GDM1 (cell line): ENCODE measurements at places on chromosomes 3 and 15.
A peak's percentile ranks its signal among the peaks of the same experiment; 100 is the strongest.

- no peak for DNase-seq
Observed at GRCh38 chr3:94525043-94525442, 462.2 kb downstream of the NSUN3 start.

DNA sequence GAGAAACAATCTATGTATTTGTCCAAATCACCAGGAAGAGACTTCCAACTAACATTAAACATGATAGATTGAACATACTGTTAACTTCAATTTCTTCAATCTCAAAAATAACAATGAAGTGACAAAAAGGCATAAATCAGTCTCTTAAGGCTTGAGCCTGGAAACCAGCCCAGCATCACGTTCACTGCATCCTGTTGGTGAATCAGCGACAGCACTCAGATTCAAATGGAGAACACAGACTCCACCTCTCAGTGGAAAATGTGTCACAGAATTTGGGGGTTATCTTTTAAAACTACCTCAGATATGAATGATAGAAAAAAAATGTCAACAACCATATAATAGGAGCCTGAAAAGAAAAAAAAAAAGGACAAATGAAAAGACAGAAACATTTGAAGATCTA, 212.0 kb downstream of the MINAR1 start:
- no peak for DNase-seq

- no peak for DNase-seq
Observed at GRCh38 chr15:92462424-92463125, 68.9 kb downstream of the ST8SIA2 start.

DNA sequence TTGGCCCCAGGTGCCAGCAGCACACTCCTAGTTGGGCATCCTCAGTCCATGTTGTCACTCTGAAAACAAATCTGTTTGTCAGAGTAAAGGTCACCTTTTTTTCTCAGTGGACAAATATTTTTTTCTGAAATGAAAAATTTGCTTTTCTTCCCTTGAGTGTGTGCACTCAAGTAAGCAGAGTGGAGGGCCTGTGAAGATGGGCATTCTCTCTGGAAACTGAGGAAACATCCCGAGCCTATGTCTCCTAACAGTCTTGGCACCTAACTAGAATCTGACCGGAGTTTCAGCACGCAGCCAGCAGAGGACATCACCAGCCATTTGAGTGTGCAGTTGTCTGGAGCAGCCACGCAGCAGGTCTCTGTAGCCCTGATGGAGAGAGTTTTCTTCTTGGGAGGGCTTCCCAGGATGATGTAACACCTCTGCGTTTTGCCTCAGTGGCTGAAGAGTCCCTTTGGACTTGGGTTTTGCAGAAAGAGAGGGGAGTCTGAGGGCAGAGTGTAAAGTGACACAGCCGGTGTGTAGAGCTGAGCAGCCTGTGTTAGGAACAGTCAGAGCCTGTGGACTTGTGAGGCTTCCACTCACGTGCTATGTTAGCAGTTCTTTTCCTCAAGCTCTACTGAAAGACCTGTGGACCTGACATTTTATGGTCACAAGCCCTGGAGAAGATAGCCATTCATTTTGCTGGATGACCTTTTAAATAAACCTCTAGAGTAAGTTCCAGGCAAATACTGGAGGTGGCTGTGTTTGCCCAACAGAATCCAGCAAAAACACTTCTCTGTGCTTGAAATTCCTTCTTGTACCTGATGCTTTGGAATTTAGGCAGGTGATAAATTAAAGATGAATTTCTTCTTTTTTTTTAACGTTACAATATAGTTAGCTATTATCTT, 51.6 kb downstream of the ABHD2 start:
- no peak for DNase-seq

- DNase-seq: peak; percentile 36
Observed at GRCh38 chr3:56795829-56796185, 5.9 kb downstream of the ARHGEF3 start.

DNA sequence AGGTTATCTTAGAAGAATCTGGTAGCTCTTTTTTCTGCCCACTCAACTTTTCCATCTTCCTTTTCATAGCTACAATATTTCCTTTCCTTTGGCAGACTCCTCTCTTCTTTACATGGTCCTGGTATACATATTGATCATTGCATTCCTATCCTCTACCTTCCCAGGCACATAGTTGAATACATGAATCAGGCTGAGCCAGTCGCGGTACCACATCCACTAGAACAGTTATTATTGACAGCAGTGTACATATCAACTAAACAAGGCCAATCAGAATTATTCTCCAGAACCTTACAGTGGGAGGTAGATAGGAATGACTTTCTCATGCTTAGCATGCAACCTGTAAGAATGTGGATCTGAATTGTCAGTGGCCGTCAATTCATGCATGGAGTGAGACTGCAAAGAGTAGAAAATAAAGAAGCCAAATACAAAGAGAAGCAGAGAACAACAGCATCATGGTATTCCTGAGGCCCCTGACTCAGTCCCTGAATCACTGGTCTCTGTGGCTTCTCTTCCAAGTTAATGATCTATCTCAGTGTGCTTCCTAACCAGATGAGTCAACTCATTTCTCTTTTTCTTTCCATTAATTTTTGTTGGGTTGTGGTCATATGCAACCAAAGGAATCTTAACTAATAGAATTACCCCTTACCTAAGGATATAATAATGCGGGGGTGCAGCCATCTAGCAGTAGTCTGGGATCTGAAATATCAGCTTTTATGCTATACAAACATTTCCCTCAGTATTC, 60.9 kb upstream of the DCBLD2 start:
- no peak for DNase-seq

GRCh38 chr3:19595884-19596283, 338.1 kb downstream of the EFHB start:
- DNase-seq: no peak

DNA sequence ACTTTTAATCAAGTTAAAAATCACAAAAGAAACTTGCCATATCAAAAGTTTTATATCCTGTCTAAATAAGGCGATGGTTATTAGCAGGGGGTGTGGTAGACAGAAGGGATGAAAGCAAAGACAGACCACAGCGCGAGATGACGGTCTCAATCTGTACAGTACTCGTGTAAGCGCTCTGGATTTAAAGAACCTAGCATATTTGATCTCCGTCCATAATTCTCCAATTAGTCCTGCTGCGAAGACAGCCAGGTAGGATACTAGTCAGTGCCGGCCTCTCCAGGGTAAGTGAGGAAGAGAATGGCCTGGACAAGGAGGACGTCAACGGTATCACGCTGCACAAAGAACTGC, 701 bp downstream of the SGO1 start:
- DNase-seq: no peak

DNA sequence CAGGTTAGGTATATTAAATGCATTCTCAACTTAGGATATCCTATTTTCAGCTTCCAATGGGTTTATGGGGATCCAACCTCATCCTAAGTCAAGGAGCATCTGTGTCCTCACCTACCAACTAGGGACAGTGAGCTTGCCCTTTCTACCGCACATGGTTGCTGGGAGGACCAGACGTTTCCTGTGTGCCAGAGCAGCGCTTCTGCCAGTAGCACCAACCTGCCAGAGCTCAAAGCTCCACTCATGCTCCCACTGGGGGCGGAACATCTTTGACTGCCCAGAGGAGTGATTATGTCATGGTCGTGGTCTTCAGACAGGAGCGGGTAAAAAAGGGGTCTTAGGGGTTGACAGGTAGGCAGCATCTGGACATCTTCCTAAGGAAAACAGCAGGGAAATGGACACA, 24.7 kb downstream of the XPC start:
- DNase-seq: no peak

DNA sequence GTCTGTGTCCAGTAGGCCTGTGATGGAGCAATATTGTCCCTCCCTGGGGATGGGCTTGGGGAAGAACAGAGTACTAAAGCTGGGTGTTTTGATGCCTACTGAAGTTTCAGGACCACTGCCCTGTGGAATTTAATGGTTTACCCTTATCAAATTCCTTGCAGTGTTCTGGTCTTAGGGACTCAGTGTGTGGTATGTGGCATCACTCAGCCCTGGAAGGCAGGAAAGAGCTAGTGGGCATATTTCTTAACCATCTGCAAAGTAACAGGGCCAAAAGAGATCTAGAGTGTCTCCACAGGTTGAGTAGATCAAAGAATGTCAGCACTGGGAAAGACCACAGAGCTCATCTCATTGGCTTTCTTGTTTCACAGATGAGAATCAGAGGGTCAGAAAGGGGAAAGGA, 11.8 kb upstream of the SCN10A start:
- DNase-seq: no peak

DNA sequence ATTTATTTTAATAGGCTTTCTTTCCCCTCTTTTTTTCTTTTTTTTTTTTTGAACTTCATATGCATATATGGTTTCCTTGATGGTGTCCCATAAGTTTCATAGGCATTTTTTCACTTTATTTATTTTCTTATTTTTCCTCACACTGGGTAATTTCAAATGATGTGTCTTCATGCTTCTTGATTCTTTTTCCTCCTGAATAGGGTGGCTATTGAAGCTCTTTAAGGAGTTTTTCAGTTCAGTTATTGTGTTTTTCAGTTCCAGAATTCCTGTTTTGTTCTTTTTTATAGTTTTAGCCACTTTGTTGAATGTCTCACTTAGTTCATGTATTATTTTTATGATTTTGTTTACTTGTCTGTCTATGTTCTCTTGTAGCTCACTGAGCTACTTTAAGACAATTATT, 273.2 kb downstream of the NFKBIZ start:
- no peak for DNase-seq

GRCh38 chr3:10198761-10199649, 34.3 kb downstream of the IRAK2 start:
- peak; percentile 13 for DNase-seq

- no peak for DNase-seq
Observed at GRCh38 chr3:167776066-167776685, 40.7 kb downstream of the SERPINI1 start.

- DNase-seq: no peak
Observed at GRCh38 chr15:56739474-56739873, 6.2 kb upstream of the ZNF280D start.

DNA sequence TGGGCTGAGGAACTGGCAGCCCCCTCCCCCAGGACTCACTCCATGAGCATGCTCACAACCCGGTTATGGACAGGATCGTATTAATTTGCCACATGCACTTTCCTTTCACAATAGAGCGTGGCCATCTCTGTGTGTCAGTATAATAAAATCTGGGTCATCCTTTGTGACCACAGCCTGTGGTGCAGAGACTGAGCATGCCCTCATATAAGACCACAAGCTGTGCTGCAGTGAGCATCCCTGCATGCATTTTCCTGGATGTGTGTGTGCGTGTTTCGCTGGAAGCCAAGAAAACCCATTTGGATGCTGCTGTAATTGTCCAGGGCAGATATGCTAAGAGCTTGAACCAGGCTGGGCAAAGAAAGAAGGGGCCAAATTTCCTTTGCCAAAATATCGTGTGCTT, 39.7 kb downstream of the CYP11A1 start:
- DNase-seq: no peak

DNA sequence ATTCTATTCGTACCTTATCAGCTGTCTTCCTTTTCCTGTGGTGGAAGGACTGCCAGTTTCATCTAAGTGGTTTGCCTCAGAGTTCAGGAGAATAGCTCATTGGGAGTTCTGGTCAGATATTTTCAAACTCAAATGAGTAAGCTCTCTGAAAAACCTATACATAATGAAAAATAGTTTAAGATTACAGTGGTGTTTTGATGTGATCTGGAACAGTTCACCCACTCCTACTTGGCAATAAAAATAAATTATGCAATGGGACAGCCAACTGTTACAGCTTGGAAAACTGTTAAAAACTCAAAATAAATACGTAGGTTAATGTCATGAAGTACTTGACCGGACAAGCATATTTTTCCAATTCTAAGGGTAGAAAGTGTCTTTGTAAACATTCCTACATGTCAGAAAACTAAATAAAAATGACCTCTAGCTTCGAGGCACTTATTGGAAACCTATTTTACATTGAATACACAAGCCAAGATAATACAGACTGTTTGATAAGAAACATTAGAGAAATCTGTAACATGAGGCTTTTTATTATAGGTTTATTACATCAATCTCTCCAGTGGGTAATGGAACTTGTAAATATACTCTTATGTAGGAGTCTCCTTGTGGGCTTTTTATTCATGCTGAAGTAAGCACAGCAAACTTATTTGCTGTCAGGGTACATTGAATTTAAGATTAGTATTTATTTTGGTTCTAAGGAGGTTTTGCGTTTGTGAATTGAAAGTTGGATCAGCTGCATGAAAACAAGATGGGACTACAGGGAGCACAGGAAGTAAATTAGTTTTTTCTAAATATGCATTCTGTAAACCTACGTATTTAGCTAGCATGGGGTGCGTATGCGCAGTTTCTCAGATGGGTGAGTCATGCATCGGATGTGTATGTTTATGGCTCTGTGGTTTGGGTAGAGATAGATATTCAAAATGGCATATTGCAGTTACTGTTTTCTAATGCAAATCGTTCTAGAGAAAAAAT, 453.1 kb downstream of the IL5RA start:
- DNase-seq: no peak

GRCh38 chr15:92451225-92451825, 57.6 kb downstream of the ST8SIA2 start:
- no peak for DNase-seq

DNA sequence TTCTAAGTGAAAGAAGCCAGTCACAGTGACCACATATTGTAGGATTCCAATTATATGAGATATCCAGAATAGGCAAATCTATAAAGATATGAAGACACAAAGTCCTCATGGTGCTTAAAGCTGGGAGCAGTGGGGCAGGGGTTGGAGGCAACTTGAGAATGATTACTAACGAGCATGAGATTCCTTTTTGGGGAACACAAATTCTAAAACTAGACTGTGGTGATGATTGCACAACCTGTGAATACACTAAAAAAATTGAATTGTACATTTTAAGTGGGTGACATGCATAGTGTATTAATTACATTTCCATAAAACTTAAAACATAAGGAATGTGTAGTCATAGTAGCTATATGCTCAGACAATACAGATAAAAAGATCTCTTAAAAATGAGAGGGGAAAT, 103.2 kb downstream of the DPH6 start:
- no peak for DNase-seq

- no peak for DNase-seq
Observed at GRCh38 chr3:115086344-115086743, 60.7 kb downstream of the ZBTB20 start.

DNA sequence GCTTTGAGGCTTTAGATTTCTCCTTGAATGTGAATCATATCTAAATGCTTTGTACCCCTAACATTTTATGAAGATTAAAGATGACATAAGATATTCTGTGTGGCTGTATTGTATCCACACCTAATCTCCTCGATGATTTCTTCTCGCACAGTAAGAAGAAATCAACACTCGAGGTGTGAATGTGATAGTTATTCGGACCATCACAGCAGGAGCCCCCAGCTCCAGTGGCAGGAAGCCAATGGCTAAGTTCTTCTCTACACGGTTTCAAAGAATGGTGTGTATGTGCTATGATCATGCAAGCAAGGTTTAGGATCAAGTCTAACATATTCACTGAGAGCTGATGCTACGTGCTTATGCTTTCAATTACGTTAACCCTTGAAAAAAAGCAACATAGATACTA, 271.0 kb downstream of the SUCLG2 start:
- no peak for DNase-seq

DNA sequence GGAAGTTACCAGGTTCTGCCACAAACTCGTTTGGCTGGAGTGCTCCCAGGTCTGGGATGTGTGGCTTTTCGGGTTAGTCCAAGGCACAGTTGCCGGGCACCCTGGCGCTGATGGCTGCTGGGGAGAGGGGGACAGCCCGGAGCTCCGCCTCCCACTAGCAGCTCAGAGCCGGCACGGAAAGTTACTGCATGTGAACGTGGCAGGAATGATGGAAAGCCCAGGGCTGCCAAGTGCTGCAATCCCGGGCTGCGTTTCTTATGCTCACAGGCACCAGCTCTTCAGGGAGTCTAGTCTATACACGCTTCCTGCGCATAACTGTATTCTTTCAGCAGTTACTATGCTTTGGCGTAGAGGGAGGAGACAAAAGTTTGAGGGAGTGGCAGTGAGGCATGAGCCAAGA, 141.8 kb upstream of the ICE2 start:
- no peak for DNase-seq
